ENCODE measurements at places on chromosomes 11 and 22.
A peak's percentile ranks its signal among the peaks of the same experiment; 100 is the strongest.

DNA sequence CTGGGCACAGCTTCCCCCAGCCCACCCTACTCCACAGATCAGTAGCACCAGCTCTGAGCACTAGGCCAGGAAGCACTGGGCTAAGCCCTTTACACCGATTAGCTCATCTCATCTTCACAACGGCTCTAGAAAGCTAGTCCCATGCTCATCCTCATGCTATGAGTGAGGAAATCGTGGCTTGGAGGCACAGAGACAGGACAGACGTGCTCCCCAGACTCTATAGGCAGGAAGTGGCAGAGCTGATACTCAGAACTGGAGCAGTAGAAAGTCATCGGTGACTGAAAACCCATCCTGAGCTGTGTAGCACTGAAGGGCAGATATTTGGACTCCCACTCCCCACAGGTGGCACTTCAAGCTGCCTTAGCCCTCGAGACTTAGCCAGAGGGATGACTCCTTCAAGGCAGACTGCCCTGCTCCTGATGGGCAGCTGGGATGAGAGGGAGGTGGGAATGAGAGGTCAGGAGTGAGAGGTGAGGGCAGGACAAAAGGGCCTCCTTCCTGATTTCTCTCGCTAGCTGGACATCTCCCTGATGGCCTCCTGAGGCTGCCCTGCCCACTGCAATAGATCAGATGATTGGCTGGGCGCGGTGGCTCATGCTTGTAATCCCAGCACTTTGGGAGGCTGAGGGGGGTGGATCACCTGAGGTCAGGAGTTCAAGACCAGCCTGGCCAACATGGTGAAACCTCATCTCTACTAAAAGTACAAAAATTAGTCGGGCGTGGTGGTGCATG lies 9.7 kb downstream of the CD5 start:
- no peak for DNase-seq

DNA sequence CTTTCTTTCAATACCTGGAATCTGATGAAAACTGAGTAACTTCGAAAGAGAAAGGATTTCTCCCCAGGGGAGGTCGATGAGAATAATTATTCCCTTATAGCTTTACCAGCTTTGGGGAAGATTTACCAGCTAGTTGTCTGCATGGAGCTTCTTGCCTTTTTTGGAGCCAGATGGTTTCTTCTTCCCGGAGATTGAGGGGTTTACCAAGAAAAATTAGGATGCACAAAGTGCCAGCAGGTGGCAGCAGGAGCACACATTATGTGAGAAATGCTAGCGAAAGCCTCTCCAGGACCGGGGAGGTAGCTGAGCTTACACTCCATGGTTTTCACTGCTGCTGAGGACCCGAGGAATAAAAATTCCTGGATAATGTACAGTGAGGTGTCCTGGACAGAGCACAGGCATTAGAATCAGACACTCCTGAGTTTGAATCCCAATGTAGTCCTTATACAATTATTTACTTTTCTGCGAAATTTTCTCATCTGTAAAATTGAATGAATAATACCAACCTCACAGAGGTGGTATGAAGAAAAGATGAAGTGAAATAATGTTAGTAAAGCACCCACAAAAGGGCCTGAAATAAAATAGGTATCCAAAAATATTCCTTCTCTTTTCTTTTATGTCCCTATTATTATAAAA lies 46.0 kb upstream of the PARVA start:
- peak; percentile 93 for DNase-seq

DNA sequence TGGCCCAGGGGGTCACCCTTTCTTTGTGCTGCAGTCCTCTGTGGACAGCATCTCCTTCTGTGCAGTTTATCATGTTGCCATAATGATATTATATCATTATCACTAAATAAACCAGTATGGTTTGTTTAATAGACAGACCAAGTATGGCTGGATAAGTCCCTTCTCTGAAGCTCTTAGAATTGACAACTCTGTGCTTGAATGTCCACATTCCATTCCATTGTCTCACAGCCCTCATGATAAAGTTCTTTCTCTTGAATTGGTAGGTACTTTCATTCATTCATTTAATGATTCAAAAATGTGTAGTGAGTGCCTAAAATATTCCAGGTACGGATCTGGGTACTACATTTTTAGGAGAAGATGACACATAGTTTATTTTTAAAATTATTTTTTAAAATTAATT lies 7.8 kb downstream of the RPS6KA4 start:
- no peak for DNase-seq

GRCh38 chr22:47136671-47137070 lies 374.2 kb downstream of the TBC1D22A start:
- DNase-seq: no peak

DNA sequence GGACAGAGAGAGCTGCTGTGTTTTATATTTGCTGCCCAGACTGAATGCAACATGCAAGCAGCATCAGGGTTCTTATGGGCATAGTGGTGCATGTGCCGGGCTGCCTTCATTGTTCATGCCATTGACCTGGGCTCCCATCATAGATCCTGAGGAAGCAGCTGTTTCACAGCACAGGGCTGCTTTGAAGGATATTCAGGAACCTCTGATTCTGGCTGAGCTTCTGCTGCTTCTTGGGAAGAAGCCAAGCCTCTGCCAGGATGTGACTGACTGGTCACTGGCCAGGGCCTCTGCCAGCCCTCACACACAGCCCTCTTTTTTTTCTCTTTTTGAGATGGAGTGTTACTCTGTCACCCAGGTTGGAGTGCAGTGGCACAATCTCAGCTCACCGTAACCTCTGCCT lies 43.3 kb downstream of the CYB5R2 start:
- no peak for DNase-seq

- DNase-seq: no peak
Measured at GRCh38 chr11:58592760-58593472, 14.1 kb downstream of the ZFP91 start.
